NCI-H2081 treated with DMSO at 0.1 percent for 48 hours (cell line): ENCODE measurements at places on chromosomes 12 and 14.

DNA sequence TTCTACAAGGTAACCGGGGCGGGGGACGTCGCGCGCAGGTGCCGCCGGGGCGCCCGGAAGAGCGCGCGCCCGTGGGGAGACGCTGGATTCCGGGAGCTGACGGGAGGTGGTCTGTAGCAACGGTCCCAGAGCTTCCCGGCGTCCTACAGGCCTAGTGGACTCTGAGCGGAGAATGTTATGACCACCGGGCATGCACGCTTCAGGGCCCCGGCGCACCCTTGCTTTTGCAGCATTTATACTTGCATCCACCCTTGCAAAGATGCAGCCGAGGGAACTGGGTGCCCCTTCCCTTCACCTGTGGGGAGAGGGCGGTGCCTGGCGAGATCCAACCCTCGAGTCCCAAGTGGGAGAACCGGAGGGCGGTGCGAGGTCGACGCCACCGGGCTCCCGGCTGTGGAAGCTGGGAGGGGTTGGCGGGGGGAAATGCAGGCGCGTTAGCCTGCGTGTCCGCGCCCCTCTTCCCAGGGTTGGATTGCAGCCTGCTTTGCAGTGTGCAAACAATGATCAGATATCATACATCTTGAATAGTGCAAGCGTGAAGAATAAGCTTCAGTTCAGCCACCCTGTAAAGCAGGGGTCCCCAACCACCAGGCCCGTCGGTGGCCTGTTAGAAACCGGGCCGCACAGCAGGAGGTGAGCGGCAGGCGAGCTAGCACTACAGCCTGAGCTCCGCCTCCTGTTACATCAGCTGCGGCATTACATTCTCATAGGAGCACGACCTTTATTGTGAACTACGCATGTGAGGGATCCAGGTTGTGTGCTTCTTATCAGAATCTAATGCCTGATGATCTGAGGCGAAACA, 576 bp downstream of the ERP29 start:
- DNase-seq: peak; percentile 54

- no peak for DNase-seq
Measured at GRCh38 chr14:93245764-93246420, 38.8 kb downstream of the UBR7 start.

- DNase-seq: no peak
Measured at GRCh38 chr12:121159467-121160307, 27.0 kb downstream of the P2RX7 start.

DNA sequence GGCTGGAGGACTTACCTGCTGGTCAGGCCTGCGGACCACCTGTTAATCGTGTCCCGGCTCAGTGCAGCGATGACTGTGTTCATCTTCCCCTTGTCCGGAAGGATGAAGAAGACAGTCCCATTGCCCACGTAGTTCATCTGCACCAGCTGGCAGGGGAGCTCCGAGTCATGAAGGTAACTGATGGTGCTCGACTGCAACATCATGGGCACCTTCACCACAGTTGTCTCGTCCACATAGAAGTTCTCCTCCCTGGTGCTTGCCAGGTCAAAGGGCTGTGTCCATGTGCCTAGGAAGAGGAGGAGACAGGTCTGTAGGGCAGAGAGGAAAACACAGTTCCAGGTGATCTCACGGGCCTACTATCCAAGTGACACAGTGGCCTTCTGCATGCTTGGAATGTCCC, 13.4 kb downstream of the SERPINA6 start:
- no peak for DNase-seq

DNA sequence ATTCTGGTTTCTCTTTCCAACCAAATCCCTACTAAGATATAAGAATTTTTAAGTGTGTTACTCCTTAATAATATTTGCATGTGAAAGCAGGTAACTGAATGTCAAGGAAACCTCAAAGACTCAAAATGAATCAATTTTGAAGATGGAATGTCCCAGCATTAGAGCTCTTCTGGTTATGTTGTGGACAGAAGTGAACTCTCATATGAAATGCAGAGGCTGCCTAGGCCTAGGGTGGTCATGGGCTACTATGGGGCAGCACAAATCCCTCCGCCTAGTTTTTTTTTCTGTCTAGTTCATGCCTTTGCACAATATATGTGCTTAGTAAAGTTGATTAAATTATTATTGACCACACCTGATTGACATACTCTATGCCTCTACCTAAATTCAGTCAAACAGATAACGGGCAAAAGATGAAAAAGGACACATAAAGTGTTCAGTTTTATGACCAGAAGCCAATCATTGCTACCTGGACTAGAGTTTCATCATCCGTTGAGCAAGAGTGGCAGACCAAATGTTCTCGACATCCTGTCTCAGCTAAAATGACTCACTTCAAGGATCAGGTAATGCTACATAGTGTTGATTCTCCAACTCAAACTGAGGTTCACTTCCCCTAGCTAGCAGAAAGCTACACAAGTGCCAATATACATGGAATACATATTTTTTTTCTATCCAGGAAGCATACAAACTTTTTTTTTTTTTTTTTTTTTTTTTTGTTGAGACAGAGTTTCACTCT, 1211.4 kb downstream of the VRK1 start:
- DNase-seq: no peak

GRCh38 chr14:80388980-80389711, 177.8 kb upstream of the DIO2 start:
- no peak for DNase-seq

- no peak for DNase-seq
Measured at GRCh38 chr12:106633451-106633823, 50.6 kb downstream of the RFX4 start.

DNA sequence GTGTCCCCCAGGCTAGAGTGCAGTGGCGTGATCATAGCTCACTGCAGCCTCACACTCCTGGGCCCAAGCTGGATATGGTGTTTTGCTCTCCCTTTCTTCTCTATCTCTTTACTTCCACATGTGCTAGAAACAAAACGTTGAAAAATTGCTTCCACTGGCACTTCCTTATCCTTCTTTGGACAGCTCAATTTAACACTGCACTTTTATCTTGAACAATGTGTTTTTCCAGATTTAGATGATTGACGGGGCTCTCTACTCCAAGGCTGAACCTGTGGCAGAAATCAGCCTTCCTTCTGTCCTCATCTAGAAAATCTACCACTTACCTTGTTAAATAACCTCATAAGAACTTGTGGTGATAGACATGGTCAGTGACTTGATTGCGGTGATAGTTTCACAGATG, 165.1 kb downstream of the DAD1 start:
- no peak for DNase-seq

DNA sequence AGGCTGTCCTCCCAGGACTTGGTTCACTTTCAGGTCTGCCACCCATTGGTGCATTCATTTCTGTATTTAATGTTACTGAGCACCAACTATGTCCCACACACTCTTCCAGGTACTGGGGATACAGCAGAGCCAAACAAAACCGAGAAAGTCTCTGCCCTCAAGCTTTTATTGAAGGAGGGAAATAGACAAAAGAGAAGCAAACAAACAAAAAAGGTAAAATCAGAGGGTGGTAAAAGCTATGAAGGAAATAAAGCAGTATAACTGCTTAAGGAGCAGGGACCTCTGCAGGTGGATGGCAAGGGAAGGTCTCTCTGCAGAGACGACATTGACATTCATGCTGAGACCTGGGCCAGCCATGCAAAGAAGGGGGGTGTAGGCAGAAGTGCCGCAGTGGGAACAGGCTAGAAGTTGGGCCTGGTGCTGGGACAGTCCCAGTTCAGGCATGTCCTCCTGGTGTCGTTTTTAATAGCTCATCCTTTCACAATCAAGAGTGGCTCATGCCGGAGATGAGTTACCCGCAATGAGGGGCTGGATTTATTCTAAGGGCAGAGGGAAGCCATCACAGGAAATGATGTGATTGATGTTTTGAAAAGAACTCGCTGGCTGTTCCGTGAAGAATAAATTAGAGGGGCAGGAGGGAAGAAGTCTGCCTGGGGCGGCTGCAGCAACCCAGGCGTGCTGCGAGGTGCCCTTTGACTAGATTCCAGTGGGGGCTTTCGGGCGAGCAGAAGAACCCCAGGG, 72.8 kb downstream of the IRF2BPL start:
- peak; percentile 62 for DNase-seq

DNA sequence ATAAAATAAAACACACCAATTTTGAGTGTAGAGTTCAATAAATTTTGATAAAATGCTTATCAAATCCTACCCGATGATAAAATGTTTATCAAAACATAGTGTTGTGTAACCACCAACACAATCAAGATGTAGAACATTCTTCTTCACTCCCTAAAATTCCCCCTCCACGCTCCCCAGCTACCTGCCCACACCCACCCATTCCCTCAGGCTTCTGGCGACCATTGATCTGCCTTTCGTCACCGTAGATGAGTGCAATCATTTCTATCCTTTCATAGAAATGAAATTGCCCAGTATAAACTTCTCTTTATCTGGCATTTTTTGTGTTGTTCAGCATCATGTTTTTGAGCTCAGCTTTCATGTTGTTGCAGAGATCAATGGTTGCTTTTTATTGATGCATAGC, 90.7 kb upstream of the TBX3 start:
- DNase-seq: no peak

GRCh38 chr14:52325630-52326029, 11.5 kb downstream of the PTGER2 start:
- DNase-seq: no peak

DNA sequence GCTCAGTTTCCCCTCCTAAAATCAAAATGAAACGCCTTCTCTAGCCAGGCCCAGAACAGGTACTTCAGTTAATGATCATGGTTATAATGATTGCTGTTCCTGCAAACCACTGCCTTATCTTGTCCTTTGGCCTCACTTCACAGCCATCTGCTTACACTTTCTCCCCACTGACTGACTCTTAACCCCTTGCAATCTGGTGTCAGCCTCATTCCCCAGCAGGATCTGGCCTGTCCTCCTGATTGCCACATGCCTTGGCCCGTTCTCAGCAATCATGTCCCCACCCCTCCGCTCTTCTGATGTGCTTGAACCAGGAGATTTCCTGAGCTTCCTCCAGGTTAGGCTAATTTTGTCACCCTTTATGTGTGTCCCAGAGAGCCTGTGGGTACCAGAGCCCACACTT, 64.5 kb downstream of the KCNA1 start:
- DNase-seq: no peak

GRCh38 chr12:32595251-32595650, 83.8 kb upstream of the DNM1L start:
- DNase-seq: no peak

DNA sequence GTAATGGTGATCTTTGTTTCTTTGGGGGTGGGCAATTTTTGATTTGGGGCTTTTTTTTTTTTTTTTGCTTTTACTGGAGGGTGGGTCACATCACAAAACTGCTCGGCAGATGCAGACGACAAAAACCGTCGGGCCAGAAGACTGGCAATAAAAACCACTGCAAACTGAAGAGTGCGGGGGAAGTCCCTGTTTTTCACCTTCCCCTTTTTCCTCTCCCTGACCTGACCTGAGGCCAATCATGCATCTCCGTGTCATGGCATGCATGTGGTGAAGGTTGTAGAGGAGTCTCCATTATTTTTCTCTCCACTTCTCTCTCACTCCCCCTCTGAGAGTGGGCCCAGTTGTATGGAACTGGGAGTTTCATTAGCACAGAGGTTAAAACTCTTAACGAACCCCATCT, 57.5 kb downstream of the AP5M1 start:
- no peak for DNase-seq

GRCh38 chr12:114990381-114990780, 306.4 kb upstream of the TBX3 start:
- no peak for DNase-seq

- no peak for DNase-seq
Measured at GRCh38 chr12:83015390-83016217, 328.9 kb downstream of the TMTC2 start.

DNA sequence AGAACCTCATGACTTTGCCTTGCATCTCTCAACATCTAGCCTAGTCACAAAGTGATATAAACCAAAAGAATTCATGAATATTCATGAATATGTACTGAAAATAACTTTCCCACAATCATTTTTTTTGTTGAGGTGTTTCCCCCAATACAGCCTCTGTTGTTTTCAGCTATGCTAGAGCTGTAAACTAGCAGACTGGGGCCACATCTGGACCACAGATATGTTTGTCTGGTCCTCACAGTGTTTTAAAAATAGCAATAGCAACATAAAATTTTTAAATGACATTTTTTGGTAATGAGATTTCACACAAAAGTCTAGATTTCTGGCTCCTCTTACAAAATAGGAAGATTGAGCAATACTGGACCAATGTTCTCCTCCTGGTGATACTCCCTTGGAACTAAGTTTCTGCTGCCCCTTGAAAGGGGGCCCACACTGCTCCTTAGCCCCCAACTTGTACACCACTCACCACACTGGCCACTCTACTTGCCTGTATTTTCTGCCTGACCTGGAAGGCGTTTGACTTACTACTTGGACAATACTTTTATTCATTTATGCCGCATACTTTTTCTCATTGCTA, 81.2 kb downstream of the BMP4 start:
- DNase-seq: no peak

DNA sequence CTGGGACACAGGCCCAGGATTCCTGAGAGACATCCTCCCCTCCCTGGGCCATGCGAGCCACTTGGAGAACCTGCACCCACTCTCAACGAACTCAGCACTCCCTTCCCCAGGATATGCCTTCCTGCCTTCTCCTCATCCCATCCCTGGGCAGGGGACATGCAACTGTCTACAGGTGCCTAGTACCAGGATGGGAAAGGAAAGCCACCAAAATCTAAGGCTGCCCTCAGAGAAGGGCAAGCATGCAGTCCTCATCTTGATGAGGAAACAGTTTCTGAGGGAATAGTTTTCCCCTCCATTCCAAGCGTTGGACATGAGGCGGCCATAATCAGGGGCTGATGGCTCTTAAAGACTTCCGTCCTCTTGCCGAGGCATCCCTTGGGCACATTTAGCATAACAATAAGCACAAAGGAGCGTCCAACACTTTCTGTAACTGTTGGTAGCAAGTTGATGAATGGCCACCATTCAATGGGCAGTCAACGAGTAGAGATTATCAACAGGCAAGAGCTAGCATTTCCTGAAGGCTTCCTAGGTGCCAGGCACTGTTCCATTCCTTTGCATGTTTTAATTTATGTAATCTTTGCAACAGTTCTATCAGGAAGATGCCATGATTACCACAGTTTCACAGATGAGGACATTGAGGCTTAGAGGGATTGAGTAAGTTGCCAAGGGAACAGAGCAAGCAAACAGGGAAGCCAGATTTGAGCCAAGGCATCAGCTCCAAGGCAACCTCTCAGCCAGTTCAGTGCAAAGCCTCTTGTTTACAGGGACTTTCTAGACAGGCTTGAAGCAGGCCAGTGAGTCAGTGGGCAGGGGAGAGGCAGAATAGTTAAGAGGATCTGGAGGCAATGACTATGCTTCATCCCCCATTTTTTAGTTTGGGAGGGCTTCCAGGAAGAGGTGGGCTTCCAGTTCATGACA, 105.1 kb downstream of the SINHCAF start:
- no peak for DNase-seq
